HCT116 (cell line): ENCODE measurements at places on chromosomes 2 and 18. TPM values are rescaled to one million over a fixed set of nuclear protein-coding genes. Genes with fewer than 3 reads are reported as not detected.

ST6GAL2 gene
- not detected for total RNA-seq

GPC1 gene
- 79.1 TPM for total RNA-seq

NOSTRIN gene
- total RNA-seq: 3.1 TPM

PSMA8 gene
- not detected for total RNA-seq

CDH20 gene
- not detected for total RNA-seq

RNU2-63P gene
- 7.4 TPM for total RNA-seq

DNA sequence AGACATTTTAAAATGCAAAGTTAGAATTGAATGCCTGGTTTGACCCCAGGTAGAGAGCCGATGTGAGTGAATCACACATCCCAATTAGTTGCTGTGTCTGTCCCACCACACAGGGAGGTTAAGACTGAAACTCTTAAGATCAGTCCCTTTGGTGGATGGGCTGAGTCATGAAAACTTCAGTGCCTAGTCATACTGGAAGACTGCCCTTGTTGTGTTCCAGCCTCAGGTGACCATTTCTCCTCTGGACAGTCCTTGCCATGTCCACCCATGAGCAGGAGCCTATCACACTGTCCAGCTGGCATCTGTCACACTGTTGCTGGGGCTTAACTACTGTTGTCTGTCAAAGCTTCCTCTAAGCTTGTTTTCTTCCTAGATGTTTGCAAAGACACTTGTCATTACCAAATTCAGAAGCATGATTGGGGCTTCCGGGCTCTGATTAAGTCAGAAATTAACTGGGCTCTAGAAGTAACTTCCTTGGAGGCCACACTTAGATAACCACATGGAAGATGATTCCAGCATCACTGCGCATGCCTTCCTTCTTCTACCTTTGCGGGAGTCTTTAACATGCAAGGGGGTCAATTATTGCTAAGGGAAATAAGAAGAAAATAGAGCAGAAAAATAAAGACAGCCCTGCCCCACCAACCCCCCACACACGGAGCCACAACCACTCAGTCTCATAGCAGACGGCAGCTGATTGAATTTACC lies 21.3 kb downstream of the CYRIA start:
- DNase-seq: no peak

DNA sequence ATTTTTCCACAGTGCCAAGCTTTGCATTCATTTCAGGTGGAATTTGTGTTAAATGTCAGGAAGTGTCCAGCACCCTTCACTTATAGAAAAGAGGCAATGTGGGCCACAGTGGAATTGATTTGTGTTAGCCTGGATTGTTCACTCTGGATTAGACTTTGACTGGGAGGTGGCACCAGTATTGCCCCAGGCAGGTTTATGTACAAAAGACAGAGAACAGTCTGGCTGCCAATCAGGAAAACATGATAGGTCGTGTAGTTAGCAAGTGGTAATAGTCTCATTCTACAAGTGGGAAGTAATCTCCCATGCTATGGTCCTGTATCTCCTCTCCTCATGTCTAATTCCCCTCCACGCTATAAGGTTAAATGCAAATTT lies 45.6 kb downstream of the RAB27B start:
- no peak for DNase-seq

GRCh38 chr18:48659188-48660009 lies 120.6 kb downstream of the CTIF start:
- no peak for DNase-seq

DNA sequence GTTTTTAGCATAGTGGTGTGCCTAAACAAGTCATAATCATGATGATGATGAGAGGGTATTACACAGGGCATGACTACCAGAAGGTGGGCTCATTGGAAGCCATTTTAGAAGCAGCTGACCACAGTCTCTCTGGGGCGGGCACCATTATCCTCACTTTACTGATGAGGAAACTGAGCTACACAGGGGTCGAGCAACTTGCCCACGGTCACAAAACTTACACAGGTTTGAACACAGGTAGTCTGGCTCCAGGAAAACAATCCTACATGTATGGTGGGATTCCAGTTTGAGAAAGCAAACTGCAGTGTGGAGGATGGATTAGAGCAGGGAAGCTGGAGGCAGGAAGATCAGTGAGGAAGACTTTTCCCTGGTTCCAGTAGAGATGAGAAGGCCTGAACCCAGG lies 6.2 kb downstream of the RHOB start:
- no peak for DNase-seq

DNA sequence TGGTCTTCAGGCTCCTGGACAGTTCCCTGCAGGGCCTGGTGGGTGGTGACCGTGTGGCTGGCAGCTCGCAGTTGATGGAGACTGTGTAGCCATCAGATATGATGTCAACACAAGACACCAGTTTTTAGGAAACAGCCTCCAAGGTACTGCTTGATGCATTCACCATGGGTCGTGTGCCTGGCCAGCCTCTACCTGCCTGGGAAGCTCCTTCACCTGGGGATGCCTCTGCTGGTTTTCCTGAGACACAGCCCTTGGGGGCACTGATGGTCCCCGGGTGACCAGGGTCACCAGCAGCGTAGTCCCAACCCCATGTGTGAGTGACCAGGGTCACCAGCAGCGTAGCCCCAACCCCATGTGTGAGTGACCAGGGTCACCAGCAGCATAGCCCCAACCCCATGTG lies 33.6 kb upstream of the KCNG2 start:
- DNase-seq: no peak

DNA sequence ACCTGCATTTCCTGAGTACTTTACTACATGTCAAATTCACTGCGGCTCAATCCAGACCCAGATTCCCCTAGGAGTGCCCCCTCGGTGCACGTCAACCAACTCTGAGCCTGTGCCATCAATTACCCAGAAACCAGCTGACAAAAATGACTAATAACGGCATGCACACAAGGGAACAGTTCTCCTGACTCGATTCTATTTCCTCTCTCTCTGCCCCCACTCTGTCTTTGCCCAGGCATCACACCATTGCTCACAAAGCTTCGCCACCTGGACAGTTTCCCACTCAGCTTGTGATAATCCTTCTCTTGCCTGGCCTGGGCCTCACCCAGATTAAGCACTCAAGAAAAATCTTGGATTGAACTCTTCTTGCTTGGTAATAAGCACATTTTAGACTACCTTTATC lies 115.3 kb upstream of the NDUFV2 start:
- DNase-seq: no peak

DNA sequence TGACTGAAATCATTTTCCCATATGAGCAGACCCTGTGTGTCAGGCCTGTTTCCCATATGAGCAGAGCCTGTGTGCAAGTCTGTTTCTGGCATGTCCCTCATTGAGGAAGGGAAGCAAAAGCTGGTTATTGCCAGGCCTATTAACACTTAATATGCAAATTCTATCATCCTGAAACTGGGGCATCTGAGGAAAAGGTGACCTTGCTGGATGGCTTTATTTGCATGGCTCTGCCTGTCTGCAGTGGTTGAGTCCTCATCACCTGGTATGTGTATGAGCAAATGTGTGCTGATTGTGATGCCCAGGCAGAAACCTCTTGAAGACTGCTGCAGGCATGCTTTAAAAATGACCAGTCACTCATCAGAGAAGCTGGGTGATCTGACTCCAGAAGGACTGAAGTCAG lies 31.2 kb downstream of the EIF4E2 start:
- DNase-seq: no peak

GRCh38 chr2:120236316-120236715 lies 13.1 kb upstream of the TMEM185B start:
- no peak for DNase-seq

DNA sequence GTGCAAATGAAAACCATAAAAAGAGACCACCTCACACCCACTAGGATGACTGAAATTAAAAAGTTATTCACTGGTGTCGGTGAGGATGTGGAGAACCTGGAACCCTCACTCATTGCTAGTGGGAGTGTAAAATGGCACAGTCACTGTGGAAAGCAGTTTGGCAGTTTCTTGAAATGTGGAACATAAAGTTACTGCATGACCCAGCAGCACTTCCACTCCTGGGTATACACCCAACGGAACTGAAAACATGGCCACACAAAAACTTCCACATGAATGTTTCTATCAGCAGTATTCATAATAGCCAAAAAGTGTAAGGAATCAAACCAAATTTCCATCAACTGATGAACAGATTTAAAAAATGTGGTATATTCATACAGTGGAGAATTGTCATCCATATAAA lies 65.1 kb upstream of the SLC66A3 start:
- DNase-seq: no peak

- DNase-seq: no peak
Observed at GRCh38 chr2:135838502-135838901, 1.5 kb upstream of the LCT start.

- no peak for DNase-seq
Observed at GRCh38 chr2:196441527-196441926, 198.0 kb upstream of the CCDC150 start.

DNA sequence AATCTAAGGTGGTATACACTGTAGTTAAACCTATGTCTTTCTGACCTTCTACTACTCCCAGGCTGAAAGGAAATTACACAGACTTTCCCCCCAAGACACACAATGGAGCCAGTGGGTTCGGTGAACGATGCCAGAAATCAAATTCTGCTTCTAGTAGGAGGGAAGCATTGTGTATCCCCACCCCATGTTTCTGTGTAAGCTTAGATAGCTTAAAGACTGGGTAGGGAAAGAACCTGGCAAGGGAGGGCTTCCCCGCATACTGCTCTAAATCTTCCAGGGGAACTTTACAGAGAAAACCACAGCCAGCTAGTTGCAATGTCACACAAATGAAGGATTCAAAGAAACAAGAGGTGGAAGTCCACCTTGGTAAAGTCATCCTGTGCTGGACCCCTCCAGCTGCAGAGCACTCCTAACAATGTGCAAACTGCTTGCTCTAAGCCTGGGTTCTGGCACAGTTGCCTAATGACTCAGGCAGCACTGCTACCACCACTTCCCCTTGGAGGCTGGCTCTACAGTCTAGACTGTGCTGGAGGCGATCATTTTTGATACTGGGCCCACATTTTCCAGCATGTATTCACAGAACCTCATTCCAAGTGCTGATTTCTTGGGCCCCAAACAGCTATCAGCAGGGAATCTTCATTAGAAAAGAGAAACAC lies 47.5 kb downstream of the TRIB2 start:
- DNase-seq: no peak

- no peak for DNase-seq
Observed at GRCh38 chr2:68317971-68318913, 1.5 kb downstream of the CNRIP1 start.

GRCh38 chr2:98332989-98333388 lies 13.3 kb upstream of the CNGA3 start:
- no peak for DNase-seq

DNA sequence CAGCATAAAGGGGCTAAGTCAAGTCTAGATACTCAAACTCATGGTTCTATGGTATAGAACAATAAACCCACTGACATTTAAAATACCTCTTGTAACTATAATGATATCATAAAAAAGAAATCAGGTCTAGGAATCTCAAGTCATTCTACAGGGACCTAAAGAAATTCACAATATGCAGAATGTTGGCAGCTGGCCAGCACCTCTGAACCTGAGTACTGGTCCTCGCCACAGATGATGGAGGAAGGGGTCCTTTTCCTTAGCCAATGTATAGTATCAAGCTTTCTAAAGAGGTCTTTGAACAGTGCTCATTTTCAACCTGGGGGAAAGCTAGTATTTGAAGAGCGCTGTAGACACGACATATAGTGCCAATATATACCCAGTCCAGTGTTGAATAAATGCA lies 108.4 kb upstream of the ITGB6 start:
- no peak for DNase-seq

GRCh38 chr2:28868611-28869010 lies 1.5 kb downstream of the TRMT61B start:
- DNase-seq: no peak

DNA sequence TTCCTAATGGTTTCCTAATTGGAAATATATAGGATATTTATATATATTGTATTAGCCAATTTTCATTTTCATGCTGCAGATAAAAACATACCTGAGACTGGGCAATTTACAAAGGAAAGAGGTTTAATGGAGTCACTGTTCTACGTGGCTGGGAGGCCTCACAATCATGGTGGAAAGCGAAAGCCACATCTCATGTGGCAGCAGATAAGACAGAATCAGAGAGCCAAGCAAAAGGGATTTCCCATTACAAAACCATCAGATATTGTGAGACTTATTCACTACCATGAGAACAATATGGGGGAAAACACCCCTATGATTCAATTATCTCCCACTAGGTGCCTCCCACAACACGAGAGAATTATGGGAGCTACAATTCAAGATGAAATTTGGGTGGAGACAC lies 242.5 kb upstream of the NETO1 start:
- no peak for DNase-seq

DNA sequence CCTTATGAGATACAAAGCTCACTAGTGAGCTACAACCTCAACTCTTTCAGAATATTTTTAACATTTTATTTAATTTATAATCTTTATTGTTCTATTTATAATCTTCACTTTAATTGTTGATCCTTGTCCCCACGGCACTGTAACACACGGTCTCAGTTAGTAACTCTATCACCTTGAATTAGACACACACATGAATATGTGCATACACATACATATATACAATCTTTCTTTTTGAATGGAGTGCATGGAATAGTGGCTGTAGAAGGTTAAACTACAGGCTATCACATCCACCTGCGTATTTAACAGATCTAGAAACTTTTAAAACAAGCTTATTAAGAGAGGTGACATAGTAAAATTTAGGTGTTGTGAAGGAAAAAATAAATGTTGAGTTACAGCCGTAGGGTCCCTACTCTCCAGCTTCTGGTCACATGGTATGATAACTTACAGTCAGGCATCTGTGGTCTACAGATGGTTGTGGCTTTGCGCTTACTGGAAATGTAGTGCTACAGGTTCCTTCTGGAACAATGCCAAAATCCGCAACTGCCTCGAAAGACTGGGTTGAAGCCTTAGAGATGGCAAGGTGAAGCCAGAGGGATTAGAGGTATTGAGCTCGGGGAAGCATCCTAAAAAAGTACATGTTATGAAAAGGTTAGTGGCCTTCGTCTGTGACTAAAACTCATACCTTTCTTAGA lies 1324.1 kb upstream of the SLC39A10 start:
- no peak for DNase-seq

- no peak for DNase-seq
Observed at GRCh38 chr2:204140246-204140645, 203.7 kb downstream of the ICOS start.

DNA sequence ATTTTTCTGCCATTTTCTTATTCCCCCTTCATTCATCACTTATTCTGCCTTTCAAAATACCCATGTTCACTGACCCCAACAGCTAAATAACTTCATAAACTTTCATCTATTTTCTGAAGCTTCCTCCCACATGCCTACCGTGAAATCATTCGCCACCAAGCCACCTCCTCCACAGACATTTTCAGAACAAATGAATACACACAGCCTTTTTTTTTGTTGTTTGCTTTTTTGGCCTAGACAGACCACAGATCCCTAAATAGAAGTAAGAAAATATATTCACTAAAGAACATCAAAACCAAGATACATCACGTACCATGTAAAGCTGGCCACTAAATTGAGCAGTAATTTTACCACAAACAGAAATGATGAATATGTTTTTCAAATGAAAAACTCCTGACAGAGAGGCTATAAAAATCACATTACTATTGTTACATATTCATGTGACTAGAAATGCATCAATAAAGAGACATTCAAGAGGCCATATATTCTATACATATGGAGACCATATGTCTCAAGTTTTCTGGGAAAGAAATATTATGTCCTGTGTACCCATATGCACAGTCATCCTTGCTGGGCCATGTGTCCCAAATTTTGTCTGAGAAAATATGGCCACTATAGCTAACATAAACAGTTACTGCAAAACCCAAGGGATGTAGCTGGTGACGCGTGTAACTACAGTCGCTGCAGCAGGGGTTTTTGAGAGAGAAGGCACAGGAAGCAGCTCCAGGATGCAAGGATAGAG lies 200.3 kb downstream of the FBXO15 start:
- DNase-seq: no peak

GRCh38 chr2:17827316-17827715 lies 11.1 kb downstream of the MSGN1 start:
- DNase-seq: no peak
